Left cardiac atrium (tissue), 4 donors: ENCODE measurements at places on chromosomes 6 and 20.
A peak's percentile ranks its signal among the peaks of the same experiment; 100 is the strongest.

DNA sequence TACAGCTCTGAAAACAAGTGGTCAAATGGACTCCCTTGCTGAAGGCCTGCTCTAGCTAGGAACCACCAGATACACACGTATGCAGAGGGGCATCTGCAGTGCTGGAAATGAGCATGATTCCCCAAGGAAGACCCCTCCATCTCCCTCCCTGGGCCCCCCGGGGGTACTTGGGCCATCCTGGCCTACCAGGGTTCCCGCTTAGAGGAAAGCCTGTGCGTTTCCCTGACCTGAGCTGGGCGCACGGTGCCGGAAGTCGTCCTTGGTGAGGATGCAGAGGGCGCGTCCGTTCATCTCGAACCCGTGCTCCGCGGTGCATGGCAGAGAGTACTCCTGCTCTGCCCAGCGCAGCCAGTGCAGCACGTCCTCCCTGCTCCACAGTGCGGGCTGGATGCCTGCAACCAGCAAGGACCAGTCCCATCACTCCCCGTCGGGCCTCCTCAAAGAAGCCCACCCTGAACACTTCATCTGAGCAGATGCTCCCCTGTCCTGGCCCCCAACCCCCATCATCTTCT is 11.8 kb downstream of the ETV7 start:
- no peak for DNase-seq

DNA sequence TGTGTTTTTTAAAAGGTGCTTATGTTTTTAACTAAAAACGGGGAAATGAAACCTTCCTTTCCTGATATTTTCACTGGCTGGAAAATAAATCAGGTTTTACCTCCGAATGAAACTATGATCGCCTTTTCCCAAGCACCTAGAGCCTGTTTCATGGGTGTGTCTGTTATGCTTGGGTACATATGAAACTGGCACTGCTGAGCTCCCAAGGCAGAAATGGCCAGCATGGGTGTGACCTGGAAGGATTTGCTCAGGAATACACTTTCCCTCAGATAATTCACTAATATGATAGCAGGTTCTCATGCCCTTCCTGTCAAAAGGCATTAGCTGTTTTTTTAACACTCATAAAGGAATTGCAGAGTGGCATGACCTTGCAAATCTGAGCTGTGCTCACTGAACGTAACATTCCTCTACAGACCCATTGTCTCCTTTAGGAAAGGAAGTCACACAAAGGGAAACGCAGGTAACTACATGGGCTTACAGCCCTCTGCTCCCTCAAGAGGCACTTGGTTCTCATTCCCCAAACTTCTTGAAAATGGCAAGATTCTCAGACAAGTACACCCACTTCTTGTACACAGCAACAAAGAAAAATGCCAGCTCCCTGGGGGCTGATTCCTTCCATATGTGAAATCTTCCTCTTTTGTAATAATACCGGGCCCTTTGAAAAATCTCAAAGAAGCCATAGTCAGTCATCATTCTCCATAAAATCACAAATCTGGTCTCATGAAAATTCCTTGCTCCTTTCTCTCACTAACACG is 72.7 kb downstream of the METTL24 start:
- DNase-seq: no peak

GRCh38 chr6:37169496-37170272 is at the start of gene PIM1:
TSS of gene PIM1 (plus strand) at chr6:37170152. CDS start at chr6:37170576, 424 bp downstream.
- peak; percentile 99 for DNase-seq

DNA sequence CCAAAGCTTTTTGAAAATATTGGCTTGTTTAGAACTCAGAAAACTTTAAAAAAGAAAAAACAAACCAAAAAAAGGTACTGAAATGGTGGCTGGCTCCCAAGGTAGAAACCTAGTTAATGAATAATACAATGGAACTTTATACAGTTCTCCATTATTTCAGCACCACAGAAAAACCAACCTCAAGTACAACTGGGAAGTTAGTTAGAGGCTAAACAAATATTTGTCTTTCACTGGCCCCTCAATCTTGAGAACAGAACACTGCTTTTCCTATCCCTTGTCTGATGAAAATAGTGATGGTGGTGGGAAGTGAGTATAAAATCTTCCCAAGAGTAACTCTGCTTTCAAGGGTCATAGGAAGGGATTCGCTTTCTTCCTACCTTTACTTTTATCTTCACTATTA is 126.5 kb downstream of the REV3L start:
- no peak for DNase-seq

DNA sequence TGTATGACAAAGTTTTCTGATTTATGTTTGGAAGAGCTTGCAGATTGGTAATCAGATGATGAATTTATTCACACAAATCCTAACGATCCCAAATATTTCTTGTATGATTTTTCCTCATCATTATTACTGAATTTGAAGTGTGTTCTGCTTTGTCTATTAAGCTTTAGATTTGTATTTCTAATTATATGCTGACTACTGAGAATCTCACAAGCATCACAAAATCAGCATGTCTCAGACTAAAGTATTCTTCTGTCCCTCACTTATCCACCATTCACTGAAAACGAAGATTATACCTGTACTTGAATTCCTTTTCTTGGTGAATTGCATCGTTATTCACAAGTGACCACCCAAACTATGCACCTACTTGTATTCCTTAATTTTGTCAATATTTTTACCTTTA is 796.3 kb upstream of the MAP3K7 start:
- no peak for DNase-seq
